Right hindlimb (tissue), 1 donor: ENCODE measurements at places on chromosomes 5 and 9.

DNA sequence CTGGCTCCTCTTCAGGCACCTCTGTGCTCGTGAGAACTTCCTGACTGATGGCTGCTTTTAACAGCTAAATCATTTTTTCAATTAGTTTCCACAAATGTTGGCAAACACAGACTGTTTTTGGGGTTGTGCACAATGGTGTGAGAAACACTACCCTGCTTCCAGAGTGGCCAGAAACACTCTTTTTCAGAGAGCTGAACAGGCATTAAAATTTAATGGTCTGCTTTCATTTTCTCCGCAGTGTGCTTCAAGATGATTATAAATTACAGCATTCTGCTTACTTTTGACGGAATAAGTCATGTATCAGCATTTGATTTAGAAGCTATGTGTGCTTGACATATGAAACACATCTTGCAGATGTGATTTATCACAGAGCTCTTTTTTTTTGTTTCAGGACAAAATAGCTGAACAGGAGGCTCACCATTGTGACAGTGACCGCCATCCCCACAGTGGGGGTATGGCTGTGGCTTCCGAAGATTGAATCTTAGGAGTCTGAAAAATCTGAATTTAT, 454.5 kb upstream of the ZNF608 start:
- no peak for DNase-seq

- DNase-seq = no peak
Observed at GRCh38 chr9:23830929-23831730, 5.1 kb upstream of the ELAVL2 start.

GRCh38 chr5:135393691-135394090, 5.3 kb downstream of the MACROH2A1 start:
- no peak for DNase-seq

- no peak for DNase-seq
Observed at GRCh38 chr5:141017943-141018342, 33.2 kb upstream of the PCDHB1 start.

- no peak for DNase-seq
Observed at GRCh38 chr5:107633171-107633901, 37.4 kb downstream of the EFNA5 start.
